ENCODE measurements at places on chromosomes 11 and 22. TPM values are rescaled to one million over a fixed set of nuclear protein-coding genes. Genes with fewer than 3 reads are reported as not detected.

The ADAMTS15 gene
- total RNA-seq = 43.0 TPM

The PRDM10 gene
- total RNA-seq = 6.0 TPM

The NXPE1 gene
- not detected for total RNA-seq

The FAT3 gene
- total RNA-seq = 3.9 TPM

The PVALB gene
- total RNA-seq = not detected

The SNX19 gene
- total RNA-seq = 78.5 TPM

The MMP11 gene
- total RNA-seq = 117 TPM

The BDNF gene
- 6.5 TPM for total RNA-seq

The RIMBP3B gene
- total RNA-seq = not detected
